ENCODE measurements at places on chromosomes 11 and 22.
A peak's percentile ranks its signal among the peaks of the same experiment; 100 is the strongest.

- DNase-seq = no peak
Observed at GRCh38 chr11:12163181-12163941, 53.0 kb downstream of the MICAL2 start.

DNA sequence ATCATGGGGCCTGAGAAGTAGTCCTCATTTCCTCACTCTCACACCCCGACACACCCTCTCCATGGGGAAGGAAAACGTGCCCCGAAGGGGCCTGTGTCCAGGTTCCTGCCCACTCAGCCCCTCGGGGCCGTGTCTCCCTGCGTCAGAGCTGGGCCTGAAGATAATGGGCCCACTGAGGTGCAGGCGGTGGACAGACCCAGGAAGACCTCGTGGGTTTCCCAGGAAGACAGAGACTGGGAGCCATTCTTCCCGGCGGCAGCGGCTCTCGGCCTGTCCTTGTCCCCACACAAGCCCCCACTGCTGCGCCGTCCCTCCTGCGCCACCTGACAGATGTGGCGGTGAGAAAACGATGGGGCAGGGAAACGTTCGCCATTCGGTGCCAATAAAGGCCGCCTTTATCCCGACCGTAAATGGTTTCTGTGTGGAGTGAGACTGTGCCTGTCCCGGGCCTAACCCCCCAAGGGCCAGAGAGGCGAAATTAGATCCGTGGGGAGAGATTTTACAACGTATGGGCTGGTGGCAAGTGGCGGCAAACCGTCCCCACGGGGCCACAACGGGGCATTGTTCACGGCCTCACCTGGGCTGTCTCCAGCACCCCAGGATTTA is 89.0 kb downstream of the CDKN1C start:
- DNase-seq = no peak

- no peak for DNase-seq
Observed at GRCh38 chr11:70122490-70123198, 44.5 kb downstream of the ANO1 start.

GRCh38 chr11:6646918-6647679 is 8.5 kb downstream of the DCHS1 start:
- DNase-seq = no peak

DNA sequence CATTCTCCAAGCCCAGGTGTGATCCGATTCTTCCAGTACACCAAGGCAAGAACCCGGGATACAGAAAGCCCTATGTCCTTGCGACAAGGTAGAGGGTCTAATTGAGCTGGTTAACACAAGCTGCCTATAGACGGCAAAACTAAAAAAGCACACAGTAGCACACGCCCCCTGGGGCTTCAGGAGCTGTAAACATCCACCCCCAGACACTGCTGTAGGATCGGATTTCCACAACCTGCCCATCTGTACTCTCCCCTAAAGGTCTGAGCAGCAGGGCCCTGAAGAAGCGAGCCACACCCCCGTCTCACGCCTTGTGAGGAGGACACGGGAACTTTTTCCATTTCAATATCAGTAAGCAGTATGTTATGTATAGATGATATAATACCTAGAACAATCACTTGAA is 624.7 kb downstream of the BUD13 start:
- DNase-seq = no peak

GRCh38 chr11:111729071-111729830 is 36.9 kb downstream of the PPP2R1B start:
- DNase-seq = peak; percentile 89

GRCh38 chr11:129951201-129951865 is 51.3 kb downstream of the PRDM10 start:
- DNase-seq = no peak

DNA sequence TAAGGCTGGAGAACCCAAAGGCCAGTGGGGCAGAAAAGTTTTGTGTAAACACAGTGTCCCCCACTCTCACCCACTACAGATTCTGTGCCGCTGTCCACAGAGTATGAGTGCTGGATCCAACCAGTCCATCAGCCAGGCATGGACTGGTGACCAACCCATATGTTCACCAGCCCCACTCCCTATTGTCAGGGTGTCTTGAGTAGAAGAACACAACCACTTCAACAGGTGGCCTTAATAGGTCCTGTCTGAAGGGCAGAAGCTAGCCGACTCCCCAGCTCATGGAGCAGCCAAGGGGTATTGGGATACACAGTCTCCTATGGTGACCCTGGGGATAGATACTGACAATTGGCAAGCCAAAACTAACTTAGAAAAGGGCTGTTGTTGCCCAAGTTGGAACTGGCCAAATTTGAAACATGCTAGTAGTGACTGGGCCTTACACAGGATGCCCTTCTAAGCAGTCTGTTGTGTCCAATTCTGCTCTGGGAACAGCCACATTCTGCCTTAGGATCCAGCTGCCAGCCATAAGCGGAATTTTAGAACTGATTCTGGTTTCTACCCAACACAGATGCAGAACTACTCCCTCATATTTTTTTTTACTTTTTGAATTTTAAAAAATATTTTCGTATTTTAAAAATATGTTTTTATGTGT is 19.8 kb upstream of the PGM2L1 start:
- DNase-seq = no peak

DNA sequence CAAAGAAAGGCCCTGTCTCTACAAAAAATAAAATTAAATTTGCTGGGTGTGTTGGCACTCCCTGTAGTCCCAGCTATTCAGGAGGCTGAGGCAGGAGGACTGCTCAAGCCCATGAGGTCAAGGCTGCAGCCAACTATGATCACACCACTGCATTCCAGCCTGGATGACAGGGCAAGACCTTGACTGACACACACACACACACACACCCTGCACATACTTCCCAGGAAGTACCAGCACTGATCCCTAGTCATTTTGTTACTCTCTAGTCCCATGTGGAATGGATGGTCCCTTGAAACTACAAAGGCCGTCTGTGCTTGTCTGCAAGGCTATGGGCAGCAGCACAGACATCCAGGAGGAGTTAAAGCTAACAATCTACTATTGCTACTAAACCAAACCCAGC is 59.7 kb upstream of the CYP2D6 start:
- no peak for DNase-seq

- DNase-seq = peak; percentile 40
Observed at GRCh38 chr11:4072668-4073285, 21.8 kb upstream of the RRM1 start.

GRCh38 chr11:13668957-13669521 is 571 bp downstream of the FAR1 start:
- DNase-seq = no peak

DNA sequence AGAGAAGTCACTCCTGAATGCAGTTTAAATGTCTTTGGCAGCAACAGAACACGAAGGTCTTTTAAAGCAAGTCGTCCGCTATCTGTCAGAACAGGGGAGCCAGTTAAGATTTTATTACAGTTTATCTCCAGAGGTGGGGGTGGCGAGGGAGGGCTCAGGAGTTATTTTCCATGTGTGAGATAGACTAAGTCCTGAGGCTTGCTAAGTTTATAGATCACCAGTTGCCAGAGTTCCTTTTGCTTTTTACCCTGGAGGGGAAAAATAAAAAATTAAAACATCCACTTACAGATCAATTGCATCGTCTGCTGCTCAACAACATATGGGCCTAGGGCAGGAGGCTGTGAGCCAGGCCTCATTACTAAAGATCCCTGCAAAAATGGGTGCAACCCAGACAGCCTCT is 90.7 kb downstream of the SNX19 start:
- DNase-seq = no peak

GRCh38 chr11:130694488-130695045 is 221.7 kb downstream of the SNX19 start:
- DNase-seq = no peak

DNA sequence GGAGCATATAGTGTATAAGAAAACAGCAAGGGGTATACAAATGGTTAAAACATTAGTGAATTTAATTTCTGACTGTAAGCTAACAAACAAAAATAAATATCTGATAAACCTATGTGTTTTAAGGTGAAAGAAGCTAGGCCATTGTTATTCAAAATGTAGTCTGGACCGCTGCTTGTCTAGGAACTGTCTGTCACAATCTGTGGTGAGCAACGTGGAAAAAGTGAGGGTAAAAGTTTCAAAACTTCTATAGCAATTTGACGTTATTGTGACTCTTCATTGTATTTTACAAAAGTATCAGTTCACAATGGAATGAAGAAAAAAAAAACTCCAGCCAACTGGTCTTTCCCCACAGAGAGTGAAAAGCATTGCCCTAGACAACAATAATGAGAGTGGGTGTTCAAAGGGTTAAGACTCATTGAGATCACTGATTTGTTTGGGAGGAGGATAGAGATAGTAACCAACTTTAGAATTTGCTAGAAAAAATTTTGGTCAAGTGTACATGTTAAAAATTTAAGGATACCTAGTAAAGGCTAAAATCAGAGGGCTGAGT is 79.1 kb downstream of the UVRAG start:
- no peak for DNase-seq

GRCh38 chr11:121494355-121495099 is 41.8 kb upstream of the SORL1-AS1 start:
- DNase-seq = no peak

DNA sequence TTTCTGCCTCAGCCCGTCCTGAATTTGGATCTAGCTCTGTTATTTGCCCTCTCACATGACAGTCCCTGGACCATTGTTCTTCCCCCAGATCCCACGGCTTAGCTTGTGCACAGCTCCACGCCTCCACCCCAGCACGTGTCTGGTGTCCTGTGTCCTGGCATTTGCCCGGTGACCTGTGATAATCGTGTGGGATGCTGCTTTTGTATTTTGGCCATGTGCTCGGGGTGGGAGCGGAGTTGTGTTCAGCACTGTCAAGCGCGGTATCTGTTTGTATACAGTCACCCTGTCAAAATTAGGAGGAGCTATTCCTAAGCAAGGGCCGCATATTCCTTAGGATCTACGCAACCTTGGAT is 11.9 kb downstream of the ADAMTS8 start:
- DNase-seq = no peak

DNA sequence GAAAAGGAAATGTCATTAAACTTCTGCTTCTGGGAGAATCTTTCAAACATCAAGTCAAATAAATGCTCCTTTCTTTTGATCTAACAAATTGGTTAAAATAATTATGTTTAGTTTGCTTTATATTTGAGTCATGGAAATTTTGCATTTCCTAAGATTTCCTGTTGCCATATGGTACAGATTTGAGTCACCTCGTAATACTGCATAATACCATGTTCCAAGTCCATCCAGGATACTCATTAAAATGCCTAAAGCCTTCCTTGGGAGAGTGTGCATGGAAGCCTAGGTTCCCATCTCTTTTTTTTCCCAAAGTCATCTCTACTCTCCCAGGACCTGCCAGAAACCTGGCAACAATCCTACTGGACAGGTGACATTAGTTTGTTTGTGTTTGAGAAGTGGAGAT is 4.2 kb downstream of the OR9I1 start:
- DNase-seq = no peak

DNA sequence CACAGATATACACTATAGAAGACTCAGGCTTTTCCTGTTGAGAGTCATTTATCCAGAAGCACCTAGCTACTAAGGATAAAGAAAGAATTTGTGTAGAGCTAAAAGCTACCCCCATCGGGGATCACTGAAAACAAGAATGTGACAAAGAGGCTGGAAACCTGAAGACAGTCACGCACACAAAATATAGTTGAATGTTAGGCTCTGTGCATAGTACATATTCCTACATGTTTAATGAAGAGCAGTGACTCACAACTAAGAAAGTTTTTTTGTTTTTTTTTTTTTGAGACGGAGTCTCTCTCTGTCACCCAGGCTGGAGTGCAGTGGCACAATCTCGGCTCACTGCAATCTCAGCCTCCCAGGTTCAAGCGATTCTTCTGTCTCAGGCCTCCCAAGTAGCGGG is 8.4 kb downstream of the OR10V1 start:
- no peak for DNase-seq

GRCh38 chr11:134261626-134262488 is 8.5 kb downstream of the ACAD8 start:
- DNase-seq = no peak

- DNase-seq = no peak
Observed at GRCh38 chr11:44651535-44652155, 75.1 kb upstream of the TSPAN18 start.

- DNase-seq = peak; percentile 74
Observed at GRCh38 chr11:34344768-34345539, 12.9 kb downstream of the ABTB2 start.

DNA sequence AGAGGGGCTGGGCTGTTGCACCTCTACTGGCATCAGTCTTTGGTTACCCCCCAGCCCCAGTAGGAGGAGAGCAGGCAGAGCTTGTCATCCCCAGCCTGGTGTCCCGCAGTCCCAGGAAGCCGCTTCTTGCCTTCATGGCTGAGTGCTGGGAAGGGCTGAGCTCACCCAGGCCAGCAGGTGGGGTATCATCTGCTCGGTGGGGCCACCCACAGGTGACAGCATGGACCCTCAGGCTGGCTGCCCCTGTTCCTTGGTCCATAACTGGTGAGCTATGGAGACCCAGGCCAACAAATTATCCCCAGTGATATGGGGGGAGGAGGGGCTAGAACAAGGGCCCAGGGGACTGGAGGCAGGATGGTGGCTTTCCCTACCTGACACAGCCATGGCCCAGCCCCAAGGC is 6.5 kb upstream of the RHOD start:
- no peak for DNase-seq

DNA sequence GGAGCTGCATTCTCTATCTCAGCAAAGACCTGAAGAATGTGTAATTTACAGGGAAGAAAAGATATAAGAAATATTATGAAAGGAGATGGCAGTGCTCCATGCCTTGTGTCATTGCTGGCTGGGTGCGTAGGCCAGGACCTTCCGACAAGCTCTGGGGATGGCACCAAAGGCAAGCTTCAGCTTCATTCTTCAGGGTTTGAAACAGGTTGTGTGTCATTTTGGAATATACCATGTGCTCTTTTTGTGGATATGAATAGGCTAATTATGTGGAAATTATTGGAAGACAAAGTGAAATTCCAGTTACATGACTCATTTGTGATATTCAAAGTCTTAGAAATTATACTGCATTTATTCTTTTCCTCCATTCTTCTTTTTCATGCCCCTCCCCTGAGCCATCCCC is 5.7 kb upstream of the KIRREL3 start:
- no peak for DNase-seq

DNA sequence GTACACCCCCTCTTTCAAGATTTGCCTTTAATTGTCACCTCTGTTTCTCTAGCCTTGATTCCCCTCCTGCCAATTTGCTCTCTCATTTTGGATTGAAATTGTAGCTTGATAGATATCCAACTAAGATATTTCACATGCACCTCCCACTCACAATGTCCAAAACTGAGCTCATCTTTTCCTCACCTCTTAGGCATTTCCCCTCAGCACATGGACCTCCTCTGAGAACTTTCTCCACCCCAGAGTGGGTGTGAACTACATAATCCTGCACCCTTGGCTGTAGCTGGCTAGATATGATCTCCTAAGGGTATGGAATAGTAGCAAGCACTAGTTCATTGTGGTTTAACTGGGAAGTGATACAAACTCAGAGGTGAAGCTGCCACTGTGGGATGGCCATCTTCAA is 91.5 kb upstream of the SESN3 start:
- no peak for DNase-seq

- DNase-seq = no peak
Observed at GRCh38 chr11:123429913-123430720, at the start of gene GRAMD1B. TSS of gene GRAMD1B (plus strand) at chr11:123430269. CDS start at chr11:123430793, 524 bp downstream.

- no peak for DNase-seq
Observed at GRCh38 chr22:39269095-39269790, 24.5 kb upstream of the PDGFB start.

- no peak for DNase-seq
Observed at GRCh38 chr11:112229746-112230433, 3.7 kb downstream of the PTS start.
